Esophagus muscularis mucosa (tissue), 4 donors: ENCODE measurements at places on chromosomes 16 and 17. TPM values are rescaled to one million over a fixed set of nuclear protein-coding genes. Genes with fewer than 3 reads are reported as not detected.

Gene RMI2
- 1.7 TPM for total RNA-seq

DNA sequence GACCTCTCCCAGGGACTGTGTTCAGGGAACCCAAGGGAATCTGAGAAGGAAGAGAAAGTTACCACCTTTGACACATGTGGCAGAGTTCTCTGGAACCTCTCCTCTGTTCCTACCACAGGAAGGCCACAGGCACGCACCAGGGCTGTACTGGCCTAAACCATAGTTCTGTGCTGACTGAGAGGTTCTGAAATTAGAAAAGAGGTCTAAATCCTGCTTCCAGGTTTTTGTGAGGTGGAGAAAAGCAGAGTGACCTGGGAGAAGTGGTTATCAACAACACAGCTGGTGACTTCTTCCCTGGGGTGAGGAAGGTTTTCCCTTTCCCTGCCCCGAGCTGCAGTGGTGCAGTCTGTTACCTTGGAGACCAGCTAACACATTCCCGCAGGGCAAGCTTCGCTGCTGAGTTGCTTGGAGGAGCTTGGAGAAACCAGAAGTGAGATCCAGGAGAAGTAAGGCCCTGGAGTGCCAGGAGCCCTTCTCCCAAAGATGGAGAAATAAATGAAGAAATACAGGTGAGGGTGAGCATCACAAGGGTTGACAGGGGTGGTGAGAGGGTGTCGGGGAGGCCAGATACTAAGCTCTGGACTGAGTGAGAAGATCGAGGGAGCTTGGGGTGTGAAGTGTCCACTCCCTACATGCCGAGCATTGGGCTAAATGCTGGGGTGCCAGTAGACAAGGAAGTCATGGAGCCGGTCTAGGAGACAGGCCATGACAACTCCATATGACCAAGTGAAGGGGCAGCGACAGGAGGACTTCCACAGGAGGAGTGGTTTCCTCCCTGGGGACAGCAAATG is at the start of gene VWA3A:
TSS of gene VWA3A (plus strand) at position 399 of the 791 bp plus-strand sequence. CDS start at position 496, 97 bp downstream.
- peak; percentile 88 for DNase-seq

- DNase-seq: no peak
Measured at GRCh38 chr16:8293413-8293812, 296.9 kb downstream of the TMEM114 start.

Gene USP43
- total RNA-seq: 0.17 TPM

Gene CHD9NB
- 1.2 TPM for total RNA-seq

GRCh38 chr16:19127205-19127604 is 13.4 kb downstream of the ITPRIPL2 start:
- DNase-seq: no peak

Gene KCNH4
- 0.17 TPM for total RNA-seq

GRCh38 chr17:76356803-76357456 is 3.2 kb upstream of the PRPSAP1 start:
- DNase-seq: no peak

DNA sequence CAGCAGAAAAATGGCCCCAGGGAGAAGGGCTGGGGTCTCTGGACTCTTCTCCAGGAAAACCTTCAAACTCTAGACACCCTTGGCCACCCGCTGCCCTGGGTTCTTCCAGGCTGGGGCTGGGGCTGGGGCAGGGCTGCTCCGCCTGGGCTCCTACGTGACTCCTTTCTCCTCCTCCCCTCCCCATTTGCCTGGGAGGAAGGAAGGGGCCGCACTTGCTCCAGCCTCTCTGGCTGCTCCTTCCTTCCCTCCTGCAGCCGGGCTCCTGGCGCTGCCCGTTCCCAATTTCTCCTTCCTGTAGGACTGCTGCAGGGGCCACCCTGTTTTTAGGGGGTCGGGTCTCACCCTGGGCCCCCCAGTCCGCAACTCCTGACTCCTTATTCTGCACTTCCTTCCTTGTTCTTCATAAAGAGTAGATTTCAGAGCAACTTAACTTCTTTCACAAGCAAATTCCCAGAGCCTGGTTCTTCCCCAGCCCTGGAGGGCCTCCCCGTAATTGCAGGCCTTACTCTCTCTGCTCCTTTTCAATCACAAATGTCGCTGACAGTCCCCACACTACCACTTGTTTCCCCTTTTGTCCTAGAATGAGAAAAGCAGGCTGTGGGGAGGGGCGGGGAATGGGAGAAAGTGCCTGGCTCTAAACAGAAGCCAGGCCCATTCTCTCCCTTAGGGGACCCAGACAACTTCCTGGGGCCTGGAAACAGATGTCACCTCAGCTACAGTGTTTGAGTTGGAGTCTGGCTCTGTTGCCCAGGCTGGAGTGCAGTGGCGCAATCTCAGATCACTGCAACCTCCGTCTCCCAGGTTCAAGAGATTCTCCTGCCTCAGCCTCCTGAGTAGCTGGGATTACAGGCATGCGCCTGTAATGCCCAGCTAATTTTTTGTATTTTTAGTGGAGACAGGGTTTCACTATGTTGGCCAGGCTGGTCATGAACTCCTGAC is 137.8 kb downstream of the ENGASE start:
- DNase-seq: no peak

- DNase-seq: no peak
Measured at GRCh38 chr16:88505405-88506082, 52.5 kb downstream of the ZFPM1 start.

GRCh38 chr17:70230850-70231640 is 61.7 kb downstream of the KCNJ2 start:
- DNase-seq: no peak

- no peak for DNase-seq
Measured at GRCh38 chr17:10620823-10621222, 36.3 kb downstream of the MYH3 start.

Gene PMFBP1
- total RNA-seq: not detected

GRCh38 chr16:50294955-50295354 is 28.6 kb downstream of the ADCY7 start:
- DNase-seq: no peak

- DNase-seq: no peak
Measured at GRCh38 chr17:69516911-69517310, 102.4 kb downstream of the MAP2K6 start.

GRCh38 chr16:1488054-1488601 is 616 bp downstream of the PTX4 start:
- no peak for DNase-seq

DNA sequence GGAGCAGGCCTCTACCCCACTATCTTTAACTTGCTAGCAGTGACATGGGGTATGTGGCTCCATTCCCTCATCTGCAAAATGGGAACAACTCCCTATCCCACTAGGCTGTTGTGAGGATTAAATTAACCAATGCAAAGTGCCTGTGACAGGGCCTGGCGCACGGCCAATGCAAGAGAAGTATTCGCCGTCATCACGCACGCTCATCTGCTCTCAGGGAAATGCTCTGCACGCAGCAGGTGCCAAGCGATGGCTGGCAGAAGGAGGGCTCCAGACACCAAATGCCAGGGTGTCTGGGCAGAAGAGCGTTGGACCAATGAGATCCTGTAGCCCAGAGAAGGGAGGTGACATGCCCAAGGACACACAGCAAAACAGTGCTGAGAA is 17.3 kb downstream of the FAM83G start:
- no peak for DNase-seq

Gene ZFP3
- 6.2 TPM for total RNA-seq

GRCh38 chr17:19384723-19385391 is 2.1 kb downstream of the MFAP4 start:
- peak; percentile 96 for DNase-seq

DNA sequence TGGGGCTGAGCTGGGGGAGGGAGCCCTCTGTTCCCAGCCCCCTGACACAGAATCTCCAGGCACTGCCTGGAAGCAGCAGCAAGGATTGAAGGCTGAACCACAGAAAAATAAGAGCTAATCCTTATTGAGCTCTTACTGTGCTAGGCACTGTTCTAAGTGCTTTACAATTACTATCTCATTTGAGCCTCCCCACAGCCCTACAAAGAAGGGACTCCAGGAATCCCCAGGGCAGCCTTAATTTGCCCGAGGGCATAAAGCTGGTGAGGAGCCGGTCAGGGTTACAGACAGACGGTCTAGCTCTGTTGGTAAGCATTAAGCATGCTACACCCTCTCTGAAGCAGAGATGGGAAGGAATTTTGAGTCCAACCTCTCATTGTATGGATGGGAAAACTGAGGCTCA is 7.0 kb downstream of the SAMD14 start:
- no peak for DNase-seq
